ENCODE measurements at places on chromosomes 5 and 9. TPM values are rescaled to one million over a fixed set of nuclear protein-coding genes. Genes with fewer than 3 reads are reported as not detected.

Gene MEIKIN
- total RNA-seq = not detected

Gene PCDHGA2
- total RNA-seq = 0.79 TPM

Gene CCDC180
- 1.4 TPM for total RNA-seq

Gene GEMIN5
- total RNA-seq = 22.1 TPM

Gene PCDHA12
- not detected for total RNA-seq

Gene ALDH1A1
- 112 TPM for total RNA-seq

Gene RCL1
- 13.9 TPM for total RNA-seq

Gene BARHL1
- not detected for total RNA-seq

Gene SNX24
- 6.3 TPM for total RNA-seq

Gene CARD6
- 21.7 TPM for total RNA-seq

Gene ORM2
- total RNA-seq = not detected

Gene KIAA1958
- 0.25 TPM for total RNA-seq

Gene LOX
- 18.3 TPM for total RNA-seq

Gene IFNA13
- not detected for total RNA-seq

Gene EGFLAM
- total RNA-seq = 1.1 TPM

Gene TBCA
- 168 TPM for total RNA-seq

Gene PCDHB5
- 0.47 TPM for total RNA-seq

Gene ZNF454
- 0.74 TPM for total RNA-seq

Gene ARL10
- 6.7 TPM for total RNA-seq

Gene GLE1
- 26.4 TPM for total RNA-seq

Gene PAX5
- not detected for total RNA-seq

Gene PAXX
- total RNA-seq = 65.9 TPM

Gene SPATA31C1
- total RNA-seq = not detected

Gene PCDHGA7
- 0.80 TPM for total RNA-seq

Gene PCDHA1
- not detected for total RNA-seq

Gene OMD
- not detected for total RNA-seq

Gene SPINK7
- total RNA-seq = not detected

Gene GZMA
- total RNA-seq = not detected

Gene FRMPD1
- not detected for total RNA-seq

Gene TBC1D9B
- total RNA-seq = 57.2 TPM

Gene PAIP2
- total RNA-seq = 38.3 TPM

Gene TMEM174
- total RNA-seq = not detected

Gene BTNL3
- total RNA-seq = not detected

Gene SLC45A2
- total RNA-seq = not detected

All from mammary microvascular endothelial cell (primary cell).